Stimulated activated CD4-positive, alpha-beta T cell treated with anti-CD3 and anti-CD28 coated beads, Interleukin-2, amount 100 ng/mL, for 48 hours (primary cell): ENCODE measurements at places on chromosomes 16 and 17.

- no peak for DNase-seq
Observed at GRCh38 chr17:72900654-72900971, 191.9 kb downstream of the SLC39A11 start.

- no peak for DNase-seq
Observed at GRCh38 chr17:22410136-22410535, 717.8 kb downstream of the KCNJ18 start.

DNA sequence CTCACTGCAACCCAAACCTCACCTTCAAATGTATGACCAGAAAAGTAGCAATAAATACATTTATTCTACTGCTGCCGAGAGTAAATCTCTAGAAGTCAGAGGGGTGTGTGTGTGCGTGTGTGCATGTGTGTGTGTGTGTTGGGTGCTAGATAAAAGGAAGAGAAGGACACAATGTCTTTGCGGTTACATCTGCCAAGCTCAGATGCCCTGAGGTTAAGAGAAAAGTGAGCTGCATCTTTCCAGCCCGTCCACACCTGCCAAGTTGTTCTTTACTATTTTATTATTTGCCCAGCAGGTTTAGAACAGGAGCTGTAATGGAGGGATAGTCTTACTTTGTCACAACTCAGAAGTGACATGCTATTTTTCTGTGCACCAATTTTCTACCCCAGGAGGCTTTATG lies 54.5 kb upstream of the ANKFN1 start:
- DNase-seq: no peak

DNA sequence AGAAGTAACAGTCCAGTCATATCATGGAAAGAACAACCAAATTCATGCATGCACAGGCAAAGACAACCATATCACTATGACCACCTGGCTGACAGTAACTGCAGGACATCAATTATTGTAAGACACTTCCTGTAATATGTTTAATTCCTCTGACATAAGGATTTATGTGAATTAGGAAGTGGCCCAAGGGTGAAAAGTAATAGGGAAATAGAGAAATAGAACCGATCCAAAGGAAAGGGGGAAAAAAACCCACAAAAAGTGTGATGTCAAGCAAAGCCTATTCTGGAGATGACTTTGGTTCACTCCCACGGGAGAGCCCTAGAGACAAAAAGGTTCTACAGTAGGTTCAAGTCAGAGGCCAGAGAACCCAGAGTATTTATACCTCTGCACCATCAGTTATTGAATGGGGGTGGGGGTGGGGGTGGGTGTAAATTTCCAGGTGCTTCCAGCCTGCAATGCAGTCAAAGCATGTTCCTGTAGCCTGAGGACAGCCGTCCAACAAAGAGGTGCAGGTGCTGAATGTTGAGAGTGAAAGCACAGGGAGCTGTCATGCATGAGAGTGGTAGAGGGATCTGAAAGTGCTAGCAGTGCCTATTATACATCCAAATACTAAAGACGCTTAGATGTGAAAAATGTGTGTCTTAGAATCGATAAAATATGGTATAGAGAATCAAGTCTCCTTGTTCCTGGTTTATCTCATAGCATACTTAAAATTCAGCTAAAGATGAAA lies 95.6 kb upstream of the HLF start:
- DNase-seq: no peak

DNA sequence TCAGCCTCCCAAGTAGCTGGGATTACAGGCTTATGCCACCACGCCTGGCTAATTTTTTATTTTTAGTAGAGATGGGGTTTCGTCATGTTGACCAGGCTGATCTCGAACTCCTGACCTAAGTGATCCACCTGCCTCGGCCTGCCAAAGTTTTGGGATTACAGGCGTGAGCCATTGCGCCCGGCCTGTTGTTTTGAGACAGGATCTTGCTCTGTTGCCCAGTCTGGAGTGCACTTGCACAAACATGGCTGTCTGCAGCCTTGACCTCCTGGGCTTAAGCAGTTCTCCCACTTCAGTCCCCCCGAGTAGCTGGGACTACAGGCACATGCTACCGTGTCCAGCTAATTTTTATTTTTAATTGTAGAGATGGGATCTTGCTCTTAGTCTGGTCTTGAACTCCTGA lies 8.9 kb downstream of the IST1 start:
- DNase-seq: no peak

DNA sequence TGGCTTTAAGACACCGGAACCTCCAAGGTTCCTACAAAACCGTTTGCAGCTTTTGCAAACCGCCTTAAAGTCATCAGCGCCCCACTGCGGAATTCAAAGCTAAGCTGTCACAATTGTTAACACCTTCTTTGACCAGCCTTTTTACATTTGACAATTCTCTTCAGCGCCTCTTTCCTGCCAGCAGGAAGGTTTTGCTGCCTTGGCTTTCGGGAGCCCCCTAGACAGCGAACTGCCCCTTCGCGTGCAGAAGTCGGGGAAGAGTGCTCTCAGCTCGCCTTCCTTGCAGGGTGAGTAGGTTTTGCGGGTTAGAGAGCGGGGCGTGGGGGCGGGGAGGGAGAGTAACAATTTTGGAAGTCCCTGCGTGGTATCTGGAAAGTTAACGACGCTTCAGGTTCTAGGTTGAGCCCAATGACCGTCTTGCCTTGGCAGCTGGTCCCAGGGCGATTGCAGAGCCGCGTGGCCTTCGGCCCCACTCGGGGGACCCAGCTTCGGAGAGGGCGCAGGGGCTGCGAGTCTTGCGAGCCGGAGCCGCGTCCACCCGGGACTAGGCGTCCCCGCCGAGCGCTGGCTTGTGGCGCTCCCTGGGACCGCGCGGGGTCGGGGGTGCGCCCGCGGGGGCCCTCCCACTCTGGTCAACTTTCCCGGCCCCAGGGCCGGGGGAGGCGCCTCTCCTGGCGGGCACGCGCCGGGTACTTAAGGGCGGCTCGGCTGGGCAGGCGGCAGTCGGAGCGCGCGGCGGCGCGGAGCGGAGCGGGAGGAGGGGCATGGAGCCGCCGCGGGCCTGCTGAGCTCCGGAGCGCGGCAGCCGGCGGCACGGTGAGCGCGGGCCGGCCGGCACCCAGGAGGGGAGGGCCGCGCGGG lies at the start of gene HAS3:
Gene HAS3 (plus strand): TSS at position 153 of the 861 bp plus-strand sequence. CDS start 3,743 bp downstream, outside the sequence.
- DNase-seq: peak; percentile 33

- DNase-seq: no peak
Observed at GRCh38 chr17:50871898-50872297, 5.7 kb upstream of the TOB1 start.

DNA sequence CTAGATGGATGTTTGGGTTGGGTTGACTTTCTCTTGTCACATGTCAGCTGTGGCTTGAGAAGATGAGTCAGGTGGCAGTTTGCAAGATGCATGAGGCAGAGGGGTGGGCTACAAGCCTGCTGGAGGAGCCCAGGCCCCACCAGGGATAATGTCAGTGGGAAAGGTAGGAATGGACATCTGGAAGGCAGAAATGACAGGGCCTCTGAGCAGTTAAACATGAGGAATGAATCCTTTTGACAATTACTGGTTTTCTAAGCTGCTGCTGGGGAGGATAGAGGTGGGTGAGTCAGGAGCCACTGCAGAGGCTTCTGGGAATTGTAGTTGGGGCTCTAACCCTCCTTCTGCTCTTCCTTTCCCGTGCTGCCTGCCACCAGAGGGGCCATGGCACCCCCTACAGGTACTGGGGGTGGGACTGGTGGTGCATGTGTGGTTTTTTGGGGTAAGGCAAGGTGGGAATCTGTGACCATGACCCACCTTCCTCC lies 15.7 kb downstream of the SLC52A1 start:
- DNase-seq: no peak

GRCh38 chr17:48246612-48247011 lies 139.0 kb downstream of the SNX11 start:
- no peak for DNase-seq

- no peak for DNase-seq
Observed at GRCh38 chr16:12569061-12569460, 234.6 kb downstream of the CPPED1 start.

DNA sequence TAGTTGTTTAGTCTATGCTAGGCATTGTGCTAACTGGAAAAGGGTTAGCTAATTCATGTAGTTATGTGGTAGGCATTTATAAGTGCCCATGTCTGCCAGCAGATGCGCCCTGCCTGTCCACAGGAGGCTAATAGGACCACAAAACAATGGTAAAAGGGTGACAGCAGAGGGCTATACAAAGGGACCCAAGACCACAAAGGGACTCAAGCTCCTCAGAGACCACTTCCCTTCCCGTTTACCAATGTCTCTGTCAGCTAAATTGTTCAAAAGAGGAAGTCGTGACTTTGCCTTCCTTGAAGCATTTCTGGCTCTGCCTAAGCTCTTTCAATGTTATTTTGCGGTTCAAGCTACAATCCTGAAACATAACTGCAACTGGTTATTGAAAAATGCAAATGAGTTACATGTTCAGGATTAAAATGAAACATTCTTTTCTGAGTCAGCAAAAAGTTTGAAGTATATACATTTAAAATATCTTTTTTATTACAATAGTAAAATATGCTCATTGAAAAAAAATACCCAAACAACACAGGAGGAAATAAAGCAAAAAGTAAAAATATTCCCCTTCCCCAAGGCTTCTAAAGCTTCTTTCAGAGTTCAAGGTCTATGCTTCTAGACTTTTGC lies 149.2 kb downstream of the MAF start:
- DNase-seq: no peak

- DNase-seq: no peak
Observed at GRCh38 chr16:75256059-75256571, 4.7 kb upstream of the BCAR1 start.

- DNase-seq: no peak
Observed at GRCh38 chr16:1509307-1510221, 16.4 kb downstream of the TELO2 start.

GRCh38 chr17:75096082-75096625 lies 8.4 kb downstream of the SLC16A5 start:
- no peak for DNase-seq

DNA sequence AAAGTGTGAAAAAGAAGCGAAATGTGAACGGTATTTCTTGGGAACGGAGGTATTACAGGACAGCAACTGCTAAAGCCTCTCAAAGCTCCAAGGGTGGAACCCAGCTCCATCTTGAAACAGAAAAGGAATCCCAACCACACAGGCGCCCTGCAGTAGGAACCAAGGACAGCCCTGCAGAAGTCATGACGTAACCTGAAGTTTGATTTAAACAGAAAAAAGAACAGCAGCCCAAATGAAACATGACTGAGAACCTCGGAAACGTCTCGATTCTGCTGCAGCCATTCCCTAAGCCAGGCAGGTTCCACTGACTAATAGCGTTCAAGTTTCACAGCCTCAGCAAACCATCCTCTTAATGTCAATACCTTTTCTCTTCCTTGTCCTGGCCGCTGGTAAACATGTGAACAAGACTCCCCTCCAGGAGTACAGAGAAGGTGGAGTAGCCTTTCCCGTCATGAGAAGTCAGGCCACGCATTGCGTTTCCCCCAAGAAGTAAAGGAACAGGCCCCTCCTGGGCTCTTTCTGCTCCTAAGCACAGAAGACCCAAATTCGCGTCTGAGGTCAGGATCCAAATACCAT lies 20.1 kb downstream of the SIAH1 start:
- DNase-seq: no peak

DNA sequence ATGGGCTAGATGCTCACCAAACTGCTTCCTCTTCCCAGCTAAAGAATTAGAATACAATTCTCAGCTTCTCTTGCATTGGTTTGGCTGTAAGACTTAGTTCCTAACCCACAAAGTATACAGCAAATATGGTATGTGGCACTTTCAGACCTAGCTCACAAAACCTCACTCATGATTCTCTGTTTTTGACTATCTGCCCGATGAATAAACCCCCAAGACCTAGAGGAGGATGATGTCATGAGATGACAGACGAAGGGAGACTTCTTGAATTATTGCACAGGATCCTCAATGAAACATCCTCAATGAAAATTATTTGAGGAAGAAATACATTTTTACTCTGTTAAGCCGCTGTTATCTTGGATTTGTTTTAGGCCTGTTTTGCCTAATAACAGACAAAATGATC lies 14.3 kb downstream of the CNOT1 start:
- no peak for DNase-seq

GRCh38 chr16:68529608-68529930 lies 9.5 kb upstream of the ZFP90 start:
- DNase-seq: no peak

GRCh38 chr17:28865946-28866752 lies 11.3 kb downstream of the ERAL1 start:
- no peak for DNase-seq

DNA sequence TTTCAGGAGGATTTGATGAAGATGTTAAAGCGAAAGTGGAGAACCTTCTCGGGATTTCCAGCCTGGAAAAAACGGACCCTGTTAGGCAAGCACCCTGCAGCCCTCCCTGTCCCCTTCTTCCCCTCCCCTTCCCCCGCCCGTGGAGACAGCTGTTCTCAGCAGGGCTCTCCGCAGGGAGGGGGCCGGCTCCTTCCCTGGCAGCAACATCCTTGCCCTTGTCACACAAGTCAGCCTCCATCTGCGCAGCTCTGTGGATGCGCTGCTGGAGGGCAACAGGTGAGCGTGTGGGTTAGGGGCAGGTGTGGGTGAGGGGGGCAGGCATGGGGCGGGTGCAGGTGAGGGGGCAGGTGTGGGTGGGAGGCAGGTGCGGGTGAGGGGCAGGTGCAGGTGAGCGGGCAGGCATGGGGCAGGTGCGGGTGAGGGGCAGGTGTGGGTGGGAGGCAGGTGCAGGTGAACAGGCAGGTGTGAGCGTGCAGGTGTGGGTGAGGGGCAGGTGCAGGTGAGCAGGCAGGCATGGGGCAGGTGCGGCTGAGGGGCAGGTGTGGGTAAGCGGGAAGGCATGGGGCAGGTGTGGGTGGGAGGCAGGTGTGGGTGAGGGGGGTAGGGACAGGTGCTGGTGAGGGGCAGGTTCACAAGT lies 9.4 kb downstream of the CYBC1 start:
- DNase-seq: no peak

GRCh38 chr17:48542698-48543106 lies 2.2 kb downstream of the HOXB2 start:
- DNase-seq: no peak

- DNase-seq: peak; percentile 3
Observed at GRCh38 chr16:68470461-68471150, 22.3 kb upstream of the SMPD3 start.

DNA sequence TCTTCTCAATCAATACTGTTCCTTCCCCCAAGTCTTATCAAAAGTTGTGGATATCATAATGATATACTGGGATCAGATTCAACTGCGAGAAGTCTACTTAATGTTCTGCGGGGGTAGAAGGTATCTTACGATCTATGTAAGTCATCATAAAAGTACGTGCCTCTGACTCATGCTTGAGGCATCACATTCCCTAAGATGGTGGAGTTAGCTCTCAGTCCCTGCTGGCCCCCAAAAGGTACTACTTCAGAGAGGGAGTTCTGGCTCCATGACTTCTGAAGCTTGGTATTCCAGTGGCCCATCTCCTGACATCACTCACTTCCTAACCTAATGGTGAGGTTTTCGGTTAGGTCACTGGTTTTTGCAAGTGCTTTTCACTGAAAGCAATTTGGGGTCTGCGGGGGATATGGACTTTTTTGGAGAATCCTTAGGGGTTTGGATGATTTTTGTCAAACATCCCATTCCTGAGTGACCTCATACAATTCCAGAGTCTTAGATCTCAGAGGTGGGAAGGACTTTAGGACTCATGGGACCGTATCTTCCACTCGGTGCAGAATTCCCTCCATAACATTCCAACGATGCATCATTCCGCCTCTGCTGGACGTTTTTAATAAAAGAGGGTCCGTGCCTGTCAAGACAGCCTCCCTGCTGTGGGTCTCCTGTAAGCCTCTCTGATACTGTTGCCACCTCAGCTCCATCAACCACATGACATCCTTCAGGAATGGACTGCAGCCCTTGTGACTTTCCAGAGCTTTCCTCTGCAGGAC lies 74.3 kb downstream of the DYNLRB2 start:
- DNase-seq: no peak
